Activated CD8-positive, alpha-beta T cell treated with anti-CD3 and anti-CD28 coated beads for 36 hours (primary cell): ENCODE measurements at places on chromosomes 1 and 21. TPM values are rescaled to one million over a fixed set of nuclear protein-coding genes. Genes with fewer than 3 reads are reported as not detected.
A peak's percentile ranks its signal among the peaks of the same experiment; 100 is the strongest.

- no peak for DNase-seq
- no peaks in the 10 kb centered on the region for H3K36me3 ChIP-seq
- H3K27ac ChIP-seq, result no peak overlapping the region
- H3K4me3 ChIP-seq, result no peak overlapping the region
Observed at GRCh38 chr1:22900451-22900850, 72.2 kb downstream of the LACTBL1 start.

LCE1F gene
- total RNA-seq, result not detected

DNA sequence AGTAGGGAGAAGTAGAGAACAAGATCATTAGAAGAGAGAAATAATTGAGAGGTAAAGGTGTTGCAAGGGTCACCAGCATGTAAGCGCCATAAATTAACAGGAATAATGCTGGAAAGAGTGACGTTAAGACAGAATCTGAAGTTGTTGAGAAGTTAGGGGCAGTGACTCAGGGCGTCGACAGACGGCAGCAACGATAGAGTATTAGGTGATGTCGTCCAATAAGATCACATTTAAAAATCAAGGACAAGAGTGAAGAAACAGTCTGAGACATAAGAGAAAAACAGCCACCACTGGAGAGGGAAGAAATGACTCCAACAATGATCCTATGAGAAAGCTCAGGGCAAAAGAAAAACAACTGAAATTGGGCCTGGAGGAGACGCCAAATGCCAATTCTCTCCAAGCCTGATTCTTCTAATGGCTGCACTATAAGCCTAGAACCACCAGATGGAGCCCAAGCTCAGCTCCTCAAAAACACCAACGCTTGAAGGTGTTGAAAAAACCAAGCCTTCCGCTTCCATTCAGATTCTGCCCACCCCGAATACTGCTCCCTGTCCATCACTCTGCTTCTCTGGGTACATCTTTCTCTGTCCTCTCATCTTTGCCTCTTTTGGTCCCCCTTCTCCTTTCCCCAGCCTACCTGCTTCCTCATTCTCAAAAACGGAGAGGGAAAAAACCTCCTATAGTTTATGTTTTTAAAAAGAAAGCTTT is 70.0 kb downstream of the LUZP1 start:
- peak; percentile 76 for DNase-seq
- peak overlapping the region; percentile 17 for H3K27ac ChIP-seq
- peaks cover 42% of the 10 kb centered on the region for H3K4me1 ChIP-seq
- no peaks in the 10 kb centered on the region for H3K27me3 ChIP-seq
- peak overlapping the region; percentile 1 for H3K4me3 ChIP-seq

DNA sequence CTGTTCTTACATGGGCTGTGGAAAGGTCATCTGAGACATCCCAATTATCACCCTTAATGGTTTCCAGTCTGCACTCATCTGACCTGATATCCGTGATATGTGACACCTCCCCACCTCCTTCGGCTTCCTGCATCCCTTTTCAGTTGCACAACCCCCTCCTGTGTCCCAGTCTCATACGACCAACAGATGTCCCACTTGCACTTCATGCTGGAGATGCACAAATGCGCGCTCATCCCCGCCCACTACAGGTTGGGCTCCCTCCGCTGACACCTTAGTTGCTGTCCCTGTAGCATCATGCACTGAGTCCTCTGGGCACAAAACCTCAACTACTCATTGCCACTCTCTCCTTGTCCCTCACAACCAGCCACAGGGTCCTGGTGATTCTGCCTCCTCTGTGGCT is 94.4 kb downstream of the MIS18A start:
- H3K27me3 ChIP-seq, result peaks cover 2% of the 10 kb centered on the region
- DNase-seq, result no peak
- no peak overlapping the region for H3K27ac ChIP-seq
- H3K4me1 ChIP-seq, result no peaks in the 10 kb centered on the region
- H3K36me3 ChIP-seq, result no peaks in the 10 kb centered on the region
- H3K4me3 ChIP-seq, result no peak overlapping the region

CYP4X1 gene
- not detected for total RNA-seq

DNA sequence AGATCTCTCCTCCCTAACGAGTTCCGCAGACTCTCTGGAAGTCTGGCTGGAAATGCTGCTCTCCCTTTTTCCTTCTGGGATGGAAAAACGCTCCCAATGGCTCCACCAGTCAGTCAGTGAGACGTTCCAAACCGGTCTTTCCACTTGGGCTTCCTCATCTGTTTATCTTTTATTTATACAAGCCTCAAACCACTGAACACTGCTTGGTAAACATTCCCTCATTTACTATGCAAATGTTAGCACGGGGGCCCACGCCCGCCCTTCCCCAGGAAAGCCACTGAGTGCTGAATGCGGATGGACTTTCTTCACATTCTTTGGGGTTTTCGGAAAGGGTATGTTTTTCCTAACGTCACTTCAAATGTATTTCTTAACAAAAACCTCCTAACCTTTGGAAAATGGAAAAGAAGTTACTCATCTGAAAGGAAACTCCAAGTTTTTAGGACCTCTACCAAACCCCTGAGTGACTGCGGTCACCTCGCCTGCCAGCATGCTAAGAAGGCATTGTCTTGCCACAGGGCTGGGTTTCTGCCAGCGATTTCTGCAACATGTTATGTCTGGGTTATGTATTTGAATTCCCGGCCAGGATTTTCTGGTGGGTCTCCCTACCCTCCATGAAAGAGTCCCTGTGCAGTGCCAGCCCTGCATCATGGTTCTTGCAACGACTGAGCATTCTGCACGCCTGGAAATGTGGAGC is 14.0 kb upstream of the UMODL1 start:
- H3K4me1 ChIP-seq, result peaks cover 13% of the 10 kb centered on the region
- H3K4me3 ChIP-seq, result no peak overlapping the region
- no peak overlapping the region for H3K27ac ChIP-seq
- no peak for DNase-seq
- no peaks in the 10 kb centered on the region for H3K36me3 ChIP-seq

SPRR2A gene
- total RNA-seq, result not detected

DNA sequence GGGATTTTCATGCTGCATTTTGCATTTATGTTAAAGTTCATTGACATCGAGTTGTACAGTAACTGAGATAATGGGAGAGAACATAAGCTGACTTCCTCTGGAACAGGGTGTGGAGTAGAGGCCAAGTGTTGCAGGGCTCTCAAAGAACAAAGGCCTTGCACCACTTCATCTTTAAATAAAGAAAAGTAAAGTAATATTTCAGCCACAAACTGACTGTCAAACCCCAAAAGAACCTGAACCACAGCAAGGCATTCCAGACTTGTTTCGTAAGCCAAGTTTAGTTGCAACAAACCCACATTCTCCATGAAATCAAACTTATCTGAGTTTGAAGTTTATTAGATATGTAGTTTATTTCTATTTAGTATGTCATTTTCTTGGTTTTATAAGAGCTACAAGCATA is 19.1 kb upstream of the HMGCS2 start:
- H3K36me3 ChIP-seq, result no peaks in the 10 kb centered on the region
- no peak overlapping the region for H3K4me3 ChIP-seq
- H3K4me1 ChIP-seq, result peaks cover 17% of the 10 kb centered on the region
- H3K27me3 ChIP-seq, result no peaks in the 10 kb centered on the region
- H3K27ac ChIP-seq, result no peak overlapping the region

GRCh38 chr1:107264007-107264406 is 123.2 kb downstream of the NTNG1 start:
- H3K27me3 ChIP-seq, result no peaks in the 10 kb centered on the region
- H3K4me3 ChIP-seq, result no peak overlapping the region
- no peak for DNase-seq
- peaks cover 7% of the 10 kb centered on the region for H3K4me1 ChIP-seq
- no peak overlapping the region for H3K27ac ChIP-seq
- H3K36me3 ChIP-seq, result no peaks in the 10 kb centered on the region
